Neural crest cell (in vitro differentiated cells): ENCODE measurements at places on chromosomes 12 and 14. TPM values are rescaled to one million over a fixed set of nuclear protein-coding genes. Genes with fewer than 3 reads are reported as not detected.

- no peak for DNase-seq
- no peak overlapping the region for H3K27ac ChIP-seq
- no peaks in the 10 kb centered on the region for H3K4me1 ChIP-seq
- no peak overlapping the region for H3K4me3 ChIP-seq
- H3K36me3 ChIP-seq, result no peaks in the 10 kb centered on the region
- H3K27me3 ChIP-seq, result no peaks in the 10 kb centered on the region
These were observed 485.6 kb downstream of the LRIG3 start for GRCh38 chr12:58434726-58435125.

DNA sequence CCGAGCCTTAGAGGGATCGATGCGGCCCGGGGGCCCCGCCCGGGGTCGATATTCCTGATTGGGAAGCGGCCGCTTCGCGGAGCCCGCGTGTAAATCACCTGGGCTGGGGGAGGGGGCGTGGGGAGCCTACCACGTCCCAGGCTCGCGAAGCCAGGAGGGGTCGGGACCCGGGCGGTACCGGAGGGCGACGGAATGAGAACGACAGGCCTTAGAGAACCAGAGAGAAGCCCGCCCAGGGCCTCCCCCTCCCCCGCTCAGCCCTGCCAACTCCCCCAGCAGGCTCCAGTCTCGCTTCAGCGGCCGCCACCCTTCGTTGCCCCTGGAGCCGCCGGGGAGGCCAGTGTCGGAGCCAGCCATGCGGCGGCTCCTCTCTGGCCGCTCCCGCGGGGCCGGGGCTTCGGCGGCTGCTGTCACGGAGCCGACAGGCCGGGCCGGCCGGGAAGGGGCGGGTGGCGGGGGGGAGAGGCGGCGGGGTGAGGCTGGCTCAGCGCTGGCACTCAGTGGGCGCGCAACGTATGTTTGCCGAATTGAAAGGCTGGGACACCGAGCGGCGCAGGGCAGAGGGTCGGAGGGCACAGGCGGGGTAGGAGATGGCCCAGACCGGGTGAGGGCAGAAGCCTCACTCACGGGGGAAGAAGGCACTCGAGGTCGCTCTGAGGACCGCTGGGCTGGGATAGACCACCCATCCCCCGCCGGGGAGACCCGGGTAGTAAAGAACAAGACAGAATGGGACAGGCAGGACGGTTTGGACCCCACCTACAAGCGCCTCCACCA, 1.4 kb upstream of the DNAJC22 start:
- H3K27ac ChIP-seq, result no peak overlapping the region
- no peak for DNase-seq
- no peaks in the 10 kb centered on the region for H3K36me3 ChIP-seq
- peaks cover 90% of the 10 kb centered on the region for H3K27me3 ChIP-seq

DNA sequence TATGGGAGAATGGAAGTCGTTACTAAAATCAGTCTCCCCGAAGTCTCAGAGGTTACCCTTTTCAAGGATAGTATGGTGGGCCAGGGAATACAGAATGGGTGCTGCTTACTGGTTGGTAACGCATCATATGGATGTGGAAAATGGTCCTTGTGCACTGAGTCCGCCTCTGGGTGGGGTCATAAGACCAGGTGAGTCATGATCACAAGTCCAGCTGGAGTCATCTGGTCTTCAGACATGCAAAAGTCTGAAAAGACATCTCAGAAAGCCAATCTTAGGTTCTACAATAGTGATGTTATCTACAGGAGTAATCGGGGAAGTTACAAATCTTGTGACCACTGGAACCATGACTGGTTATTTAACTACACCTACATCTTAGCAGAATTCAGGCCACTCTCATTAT, 71.9 kb upstream of the TCL1B start:
- no peaks in the 10 kb centered on the region for H3K4me1 ChIP-seq
- H3K27me3 ChIP-seq, result peaks cover 39% of the 10 kb centered on the region
- DNase-seq, result no peak
- no peak overlapping the region for H3K27ac ChIP-seq

GRCh38 chr12:47383942-47384341, 304.2 kb upstream of the AMIGO2 start:
- no peak for DNase-seq
- peaks cover 5% of the 10 kb centered on the region for H3K4me1 ChIP-seq
- H3K27ac ChIP-seq, result no peak overlapping the region
- H3K4me3 ChIP-seq, result no peak overlapping the region
- no peaks in the 10 kb centered on the region for H3K36me3 ChIP-seq

The HOXC12 gene
- total RNA-seq, result not detected in 2 replicates

The ACVR1B gene
- 30.5 and 34.3 TPM in 2 replicates for total RNA-seq

The ANO2 gene
- 1.9 and 2.0 TPM in 2 replicates for total RNA-seq
